ENCODE measurements at places on chromosomes 7 and 10. TPM values are rescaled to one million over a fixed set of nuclear protein-coding genes. Genes with fewer than 3 reads are reported as not detected.
A peak's percentile ranks its signal among the peaks of the same experiment; 100 is the strongest.

The SLC16A12 gene
- 0.10 TPM for total RNA-seq

The EGFR gene
- total RNA-seq, result 25.1 TPM

The RELN gene
- total RNA-seq, result 0.57 TPM

DNA sequence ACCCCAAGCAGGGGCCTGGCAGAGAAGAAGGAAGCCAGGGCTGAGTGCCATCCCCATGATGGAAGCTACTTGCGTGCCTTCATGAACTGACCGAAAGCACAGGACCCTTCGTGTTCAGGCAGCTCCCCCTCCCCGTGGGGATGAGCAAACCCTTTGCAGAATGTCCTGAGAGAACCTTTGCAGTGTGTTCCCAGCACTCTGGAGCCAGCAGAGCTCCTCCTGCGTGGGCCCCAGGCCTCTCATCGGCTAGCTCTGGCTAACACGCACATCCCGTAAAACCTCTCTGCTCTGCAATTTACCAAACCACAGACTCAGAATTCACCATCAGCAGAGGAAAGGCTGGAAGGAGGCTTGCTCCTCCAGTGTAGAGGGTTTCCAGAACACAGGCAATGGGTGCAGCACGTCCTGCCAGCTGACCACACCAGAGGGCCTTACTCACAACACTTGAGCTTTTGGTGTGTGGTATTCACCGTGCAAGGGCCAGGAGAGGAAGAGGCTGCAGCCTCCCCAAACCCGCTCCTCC lies 3.1 kb downstream of the SH3PXD2A start:
- DNase-seq, result no peak

- no peak for DNase-seq
Measured at GRCh38 chr10:79336739-79337138, 10.5 kb upstream of the PPIF start.

- peak; percentile 65 for DNase-seq
Measured at GRCh38 chr7:26061678-26062603, 90.1 kb upstream of the NFE2L3 start.

- no peak for DNase-seq
Measured at GRCh38 chr10:44591911-44592310, 207.0 kb upstream of the CXCL12 start.

- DNase-seq, result no peak
Measured at GRCh38 chr10:48464871-48465736, 139.8 kb downstream of the ARHGAP22 start.

GRCh38 chr7:41917-42565 lies 150.3 kb upstream of the FAM20C start:
- no peak for DNase-seq

DNA sequence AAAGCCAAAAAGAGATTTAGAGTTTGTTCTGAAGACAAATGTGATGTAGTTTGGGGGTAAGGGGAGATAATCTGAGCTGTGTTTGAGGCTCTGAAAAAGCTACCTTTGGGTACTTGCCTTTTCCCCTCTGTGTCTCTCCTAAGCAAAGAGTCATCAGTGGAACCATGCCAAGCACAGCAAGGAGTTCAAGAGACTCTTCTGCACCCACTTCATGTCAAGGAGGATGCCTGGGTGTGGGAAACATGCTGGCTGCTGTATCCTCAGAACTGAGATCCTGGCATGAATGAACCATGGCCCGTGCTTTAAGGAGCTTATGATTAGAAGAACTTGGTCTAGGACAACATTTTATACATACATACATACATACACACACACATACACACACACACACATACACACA lies 142.9 kb downstream of the NOC3L start:
- no peak for DNase-seq

DNA sequence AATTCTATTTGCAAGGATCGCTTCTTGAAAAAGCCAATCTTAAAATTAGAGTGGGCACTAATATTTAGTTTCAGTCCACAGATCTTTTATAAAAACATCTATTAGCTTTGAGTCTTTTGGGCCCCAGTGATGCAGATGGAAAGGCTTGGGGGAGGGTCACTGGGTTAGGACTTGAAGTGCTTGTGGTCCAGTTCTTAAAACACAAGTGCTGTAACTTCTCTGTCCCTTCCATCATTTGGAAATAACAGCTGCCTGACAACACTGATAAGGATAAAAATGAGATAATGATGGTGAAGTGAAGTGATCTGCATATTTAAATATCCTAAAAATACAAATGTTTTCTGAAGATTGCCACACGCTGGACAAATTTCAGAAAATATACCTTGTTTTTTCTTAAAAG lies 37.1 kb upstream of the ZRANB1 start:
- no peak for DNase-seq
